ENCODE measurements at places on chromosomes 5 and 9.

GRCh38 chr5:177595991-177596774, 3.7 kb upstream of the B4GALT7 start:
- H3K27ac ChIP-seq: no peak overlapping the region
- H3K4me1 ChIP-seq: peaks cover 33% of the 10 kb centered on the region
- H3K36me3 ChIP-seq: peaks cover 7% of the 10 kb centered on the region
- no peak for DNase-seq

DNA sequence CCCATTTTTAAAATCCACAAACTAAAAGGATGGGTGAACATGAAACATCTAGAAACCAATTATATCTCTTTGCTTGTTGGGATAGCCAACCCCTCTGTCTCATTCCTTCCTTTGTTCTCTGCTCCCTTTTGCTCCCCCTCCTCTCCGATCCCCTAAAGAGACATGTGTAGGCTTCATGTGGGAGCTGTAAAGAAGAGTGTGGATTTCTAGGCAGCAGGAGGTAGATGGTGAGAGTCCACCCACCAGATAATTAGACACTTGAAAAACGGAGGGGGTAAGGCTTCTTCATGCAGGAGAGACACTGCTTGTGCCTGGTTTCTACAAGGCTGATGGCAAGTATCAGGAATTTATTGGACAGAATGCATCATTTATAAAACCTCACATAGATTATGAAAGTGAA, 27.3 kb upstream of the CFAP157 start:
- no peak overlapping the region for H3K27ac ChIP-seq
- no peaks in the 10 kb centered on the region for H3K36me3 ChIP-seq
- no peak overlapping the region for H3K4me3 ChIP-seq
- H3K4me1 ChIP-seq: no peaks in the 10 kb centered on the region

DNA sequence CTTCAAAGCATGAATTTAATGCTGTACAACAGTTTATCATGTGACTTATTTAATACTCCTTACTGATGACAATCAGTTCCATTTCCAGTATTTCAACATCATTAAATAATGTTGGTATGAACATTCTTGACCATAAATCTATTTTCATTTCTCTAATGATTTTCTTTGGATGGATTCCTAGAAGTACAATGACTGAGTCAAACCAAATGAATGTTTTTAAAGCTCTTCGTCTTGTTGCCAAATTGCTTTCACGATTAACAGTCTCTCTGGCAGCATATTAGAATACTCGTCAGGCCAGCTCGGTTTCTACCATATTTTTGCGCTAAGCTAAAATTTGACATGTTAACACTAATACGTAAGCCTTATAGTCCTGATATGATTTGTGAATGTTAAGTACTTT, 197.0 kb downstream of the TRPM3 start:
- no peaks in the 10 kb centered on the region for H3K27me3 ChIP-seq
- DNase-seq: no peak
- peaks cover 2% of the 10 kb centered on the region for H3K36me3 ChIP-seq
- H3K4me3 ChIP-seq: no peak overlapping the region

DNA sequence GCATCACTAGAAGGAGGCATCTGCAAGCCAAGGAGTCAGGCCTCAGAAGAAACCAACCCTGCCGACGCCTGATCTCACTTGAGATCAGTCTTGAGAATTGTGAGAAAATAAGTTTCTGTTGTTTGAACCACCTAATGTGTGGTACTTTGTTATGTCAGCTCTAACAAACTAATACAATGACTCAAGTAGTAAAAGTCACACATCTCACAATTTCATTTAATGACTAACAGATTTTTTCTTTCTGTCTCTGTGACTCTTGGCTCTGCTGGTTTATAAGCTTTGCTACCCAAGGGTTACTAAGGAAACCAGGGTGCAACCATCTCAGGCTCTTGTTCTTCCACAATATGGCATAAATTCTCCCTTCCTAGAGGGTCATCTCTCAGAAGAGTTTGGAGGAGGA, 315.8 kb upstream of the GRAMD2B start:
- peaks cover 17% of the 10 kb centered on the region for H3K4me1 ChIP-seq
- peaks cover 3% of the 10 kb centered on the region for H3K36me3 ChIP-seq
- DNase-seq: no peak
- H3K27ac ChIP-seq: no peak overlapping the region

DNA sequence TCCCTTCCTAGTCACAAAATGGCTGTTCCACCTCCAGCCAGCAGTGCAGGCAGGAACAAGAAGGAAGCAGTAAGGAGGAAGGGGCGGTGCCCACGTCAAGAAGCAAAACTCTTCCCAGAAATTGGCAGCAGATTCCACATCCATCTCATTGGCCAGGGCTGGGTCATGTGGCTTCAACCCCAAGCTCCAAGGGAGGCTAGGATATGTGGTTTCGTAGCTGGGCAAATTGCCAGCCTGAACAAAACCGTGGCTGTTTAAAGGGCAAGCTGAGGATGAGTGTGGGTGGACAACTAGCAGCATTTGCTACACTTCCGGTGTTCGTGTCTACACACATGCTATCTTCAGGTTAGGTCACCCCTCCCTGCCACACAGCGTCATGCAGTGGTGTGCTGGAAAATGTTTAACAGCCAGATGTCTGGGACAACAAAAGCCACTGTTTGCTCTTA, 92.1 kb upstream of the MAP1B start:
- no peak overlapping the region for H3K4me3 ChIP-seq
- H3K36me3 ChIP-seq: peaks cover 3% of the 10 kb centered on the region
- no peaks in the 10 kb centered on the region for H3K27me3 ChIP-seq
- no peak overlapping the region for H3K27ac ChIP-seq
- no peak for DNase-seq
- peaks cover 30% of the 10 kb centered on the region for H3K4me1 ChIP-seq

GRCh38 chr5:123047706-123048105, 11.2 kb upstream of the PPIC start:
- H3K27ac ChIP-seq: no peak overlapping the region
- no peak for DNase-seq
- peaks cover 50% of the 10 kb centered on the region for H3K27me3 ChIP-seq
- no peaks in the 10 kb centered on the region for H3K36me3 ChIP-seq
- H3K4me3 ChIP-seq: no peak overlapping the region

GRCh38 chr9:106639873-106640568, 222.9 kb upstream of the ZNF462 start:
- DNase-seq: no peak
- no peaks in the 10 kb centered on the region for H3K36me3 ChIP-seq
- H3K4me1 ChIP-seq: peaks cover 6% of the 10 kb centered on the region
- H3K27me3 ChIP-seq: no peaks in the 10 kb centered on the region
- H3K27ac ChIP-seq: no peak overlapping the region

Data from neural crest cell (in vitro differentiated cells).